ENCODE measurements at places on chromosomes 7 and 10.

DNA sequence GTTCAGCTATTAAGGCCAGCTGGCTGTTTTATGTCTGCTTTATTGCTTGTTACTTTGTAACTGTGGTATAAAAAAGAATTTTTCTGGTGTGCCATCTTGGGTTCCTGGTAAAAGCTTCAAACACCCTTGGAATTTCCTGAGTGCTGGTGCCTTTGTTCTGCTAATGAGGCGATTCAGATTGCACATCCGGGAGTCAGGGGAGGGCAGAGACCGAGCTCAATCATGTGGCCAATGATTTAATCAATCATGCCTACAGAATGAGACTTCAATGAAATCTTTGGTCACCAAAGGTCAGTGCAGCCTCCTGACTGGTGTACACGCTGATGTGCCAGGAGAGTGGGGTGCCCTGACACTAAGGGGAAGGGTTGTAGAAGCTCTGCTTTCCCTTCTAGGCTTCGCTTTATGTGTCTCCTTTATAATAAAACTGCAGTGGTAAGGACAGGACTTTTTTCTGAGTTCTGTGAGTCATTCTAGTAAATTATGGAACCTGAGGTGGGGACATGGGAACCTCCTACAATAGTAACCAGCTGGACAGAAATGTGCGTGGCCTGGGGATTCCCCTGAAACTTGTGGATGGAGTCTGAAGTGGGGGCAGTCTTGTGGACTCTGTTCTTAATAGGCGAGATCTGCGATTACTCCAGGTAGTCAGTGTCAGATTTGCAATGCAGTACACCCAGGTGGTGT lies 69.4 kb upstream of the OGDHL start:
- no peak for DNase-seq

- no peak for DNase-seq
These were observed 32.9 kb upstream of the CCDC71L start for GRCh38 chr7:106693677-106694353.

DNA sequence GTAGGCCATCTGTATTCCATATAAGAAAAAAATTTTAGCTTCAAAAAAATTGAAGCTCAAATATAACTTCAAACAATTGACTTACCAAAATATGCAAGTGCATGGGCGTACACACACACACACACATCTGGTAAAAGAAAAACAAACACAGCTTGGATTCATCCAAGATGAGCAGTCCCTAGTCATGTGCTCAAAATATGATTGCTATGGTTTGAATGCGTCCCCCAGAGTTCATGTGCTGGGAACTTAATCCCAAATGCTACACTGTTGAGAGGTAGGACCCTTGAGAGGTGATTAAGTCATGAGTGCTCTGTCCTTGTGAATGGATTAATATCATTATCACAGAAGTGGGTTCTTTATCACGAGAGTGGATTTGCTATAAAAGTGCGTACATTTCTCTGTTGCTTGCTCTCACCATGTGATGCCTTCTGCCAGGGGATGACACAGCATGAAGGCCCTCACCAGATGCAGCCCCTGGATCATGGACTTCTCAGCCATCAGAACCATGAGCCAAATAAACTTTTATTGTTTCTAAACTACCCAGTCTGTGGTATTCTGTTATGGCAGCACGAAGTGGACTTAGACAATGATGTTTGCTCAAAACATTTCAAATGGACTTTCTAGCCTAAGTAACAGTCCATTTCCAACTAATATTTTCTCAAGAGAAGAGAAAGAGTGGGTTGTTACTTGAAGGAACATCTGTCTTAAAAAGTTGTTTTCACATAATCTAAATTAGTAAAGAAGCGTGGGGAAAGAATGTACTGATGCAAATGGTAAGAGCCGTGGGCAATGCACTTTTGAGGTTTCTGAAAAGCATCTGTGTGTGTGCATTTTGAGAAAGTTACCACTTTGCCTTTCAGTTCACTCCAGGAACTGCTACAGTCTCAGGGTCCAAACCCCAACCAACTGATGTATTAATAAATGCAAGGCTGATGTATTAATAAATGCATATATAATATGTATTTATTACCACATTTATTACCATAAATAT lies 15.1 kb upstream of the SVIL start:
- no peak for DNase-seq

DNA sequence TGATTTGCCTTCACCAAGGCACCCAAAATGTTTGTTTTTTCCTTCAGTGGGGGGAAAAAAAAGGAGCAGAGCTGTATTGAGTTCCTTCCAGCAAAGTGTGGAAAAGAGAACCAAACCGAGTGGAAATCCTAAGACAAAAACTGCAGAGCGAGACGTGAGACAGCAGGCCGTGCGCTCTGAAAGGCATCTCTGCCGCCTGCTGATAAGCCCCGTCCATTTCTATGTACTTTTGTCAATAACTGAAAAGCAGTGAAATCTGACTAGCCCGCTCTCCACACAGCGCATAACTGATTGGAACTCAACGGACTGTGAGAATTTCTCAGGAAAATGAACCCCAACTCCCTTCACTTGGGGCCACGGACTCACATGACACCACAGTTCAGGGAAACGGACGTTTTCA lies 83.2 kb downstream of the COBL start:
- DNase-seq = peak; percentile 60

GRCh38 chr7:118793582-118793981 lies 569.1 kb downstream of the ANKRD7 start:
- DNase-seq = no peak

DNA sequence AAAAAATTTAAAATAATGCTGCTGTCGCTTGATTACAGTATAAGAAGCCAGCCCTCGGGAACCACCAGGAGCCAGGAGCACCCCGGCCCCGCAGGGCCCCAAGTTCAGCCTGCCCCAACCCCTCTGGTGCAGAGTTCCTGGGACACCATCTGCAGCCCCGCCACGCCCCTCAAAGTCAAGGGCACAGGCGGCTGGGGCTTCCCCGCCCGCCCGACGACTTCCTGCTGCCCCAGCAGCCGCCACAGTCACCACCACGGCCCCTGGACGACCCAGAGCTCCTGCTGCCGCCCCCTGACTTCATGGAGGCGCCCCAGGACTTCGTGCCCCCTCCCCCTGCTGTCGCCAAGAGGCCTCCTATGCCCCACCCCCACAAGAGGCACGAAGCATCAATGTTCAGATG lies 103.6 kb upstream of the PDSS1 start:
- no peak for DNase-seq

GRCh38 chr7:31828520-31828919 lies 141.5 kb downstream of the PPP1R17 start:
- no peak for DNase-seq

GRCh38 chr7:82110146-82110840 lies 333.3 kb downstream of the CACNA2D1 start:
- DNase-seq = peak; percentile 63

DNA sequence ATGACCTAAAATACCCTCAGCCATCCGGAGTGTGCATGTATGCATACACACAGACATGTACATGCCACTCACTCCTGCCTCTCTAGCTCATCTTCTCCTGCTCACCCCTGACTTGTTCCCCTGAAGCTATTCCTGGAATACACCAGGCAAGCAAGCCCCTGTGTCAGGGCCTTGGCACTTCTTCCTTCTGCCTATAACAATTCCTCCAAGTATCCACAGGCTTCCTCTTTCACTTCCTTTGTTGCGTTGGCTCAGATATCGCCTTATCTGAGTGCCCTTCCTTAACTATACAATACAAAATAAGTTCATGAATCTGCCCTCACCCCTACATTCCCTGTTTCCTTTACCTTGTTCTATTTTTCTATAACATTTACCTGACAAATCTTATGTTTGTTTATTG lies 88.8 kb downstream of the NOD1 start:
- DNase-seq = no peak

DNA sequence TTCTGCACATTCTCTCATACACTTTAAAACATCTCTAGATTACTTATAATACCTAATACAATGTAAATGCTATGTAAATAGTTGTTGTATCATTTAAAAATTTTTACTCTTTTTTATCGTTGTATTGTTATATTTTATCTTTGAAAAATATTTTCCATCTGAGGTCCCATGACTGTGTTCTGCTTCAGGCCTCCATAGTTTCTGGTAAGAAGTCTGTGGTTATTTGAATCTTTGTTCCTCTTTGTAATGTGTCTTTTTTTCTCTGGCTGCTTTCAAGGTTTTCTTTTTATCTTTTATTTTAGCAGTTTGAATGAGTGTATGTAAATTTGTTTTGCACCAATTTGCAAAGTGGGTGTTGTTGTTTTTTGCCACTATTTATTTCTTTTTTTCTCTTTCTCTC lies 263.1 kb downstream of the RPS24 start:
- no peak for DNase-seq

- DNase-seq = peak; percentile 23
These were observed 42.5 kb downstream of the FOXK1 start for GRCh38 chr7:4724648-4725013.

DNA sequence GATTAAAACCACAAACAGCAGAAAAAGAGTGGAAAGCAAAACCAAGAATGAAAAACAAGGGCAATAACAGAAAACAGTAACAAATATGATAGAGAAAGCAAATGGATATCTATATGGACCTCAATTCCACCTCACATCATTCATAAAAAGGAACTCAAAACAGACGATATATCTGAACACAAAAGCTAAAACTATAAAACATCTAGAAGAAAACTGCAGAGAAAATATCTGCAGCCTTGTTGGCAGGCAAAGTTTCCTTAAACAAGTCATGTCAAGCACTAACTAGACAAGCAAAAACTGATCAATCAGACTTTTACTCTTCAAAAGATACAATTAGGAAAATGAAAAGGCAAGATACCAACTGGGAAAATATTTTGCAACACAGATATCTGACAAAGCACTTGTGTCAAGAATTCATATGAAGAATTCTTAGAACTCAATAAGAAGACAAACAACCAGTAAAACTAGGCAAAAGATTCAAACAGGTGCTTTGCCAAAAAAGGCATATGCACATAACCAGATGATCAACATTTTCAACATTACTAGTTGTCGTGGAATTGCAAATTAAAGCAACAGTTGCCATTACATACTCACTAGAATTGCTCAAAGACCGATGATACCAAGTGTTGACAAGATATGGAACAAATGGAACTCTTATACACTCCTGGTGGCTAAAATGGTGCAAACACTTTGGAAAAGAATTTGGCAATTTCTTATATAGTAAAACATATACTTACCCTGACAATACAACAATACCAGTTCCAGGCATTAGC lies 25.9 kb upstream of the ZMIZ1 start:
- DNase-seq = no peak

GRCh38 chr7:95544171-95544570 lies 52.1 kb downstream of the PDK4 start:
- no peak for DNase-seq

GRCh38 chr7:106417273-106417902 lies 132.6 kb upstream of the NAMPT start:
- no peak for DNase-seq

DNA sequence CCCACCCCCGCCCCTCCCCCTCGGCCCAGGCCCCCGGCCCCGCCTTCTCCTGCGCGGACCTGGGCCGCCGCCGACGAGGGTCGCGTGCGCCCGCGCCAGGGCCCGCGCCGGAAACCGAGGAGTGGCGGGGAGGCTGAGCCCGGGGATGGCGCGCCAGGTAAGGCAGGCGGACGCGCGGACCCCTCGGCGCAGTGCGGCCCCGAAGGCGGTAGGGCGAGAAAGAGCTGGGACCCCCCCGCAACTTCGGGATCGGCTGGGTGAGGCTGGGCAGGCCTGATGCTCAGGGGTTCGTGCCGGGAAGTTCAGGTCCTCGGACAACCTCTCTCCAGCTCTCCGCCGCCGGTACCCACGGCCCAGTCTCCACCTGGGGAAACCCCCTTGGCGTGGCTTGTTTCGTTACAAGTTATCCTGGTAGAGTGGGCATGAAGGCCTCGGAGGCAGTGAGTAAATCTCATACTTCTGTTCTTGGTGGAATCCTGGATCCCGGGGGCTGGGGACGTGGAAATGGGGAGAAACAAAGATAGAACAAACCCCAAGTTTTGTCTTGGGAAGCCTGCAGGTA lies 58.4 kb downstream of the ZNF467 start:
- DNase-seq = no peak
